ENCODE measurements at places on chromosomes 6 and 20.
A peak's percentile ranks its signal among the peaks of the same experiment; 100 is the strongest.

- no peak for DNase-seq
Measured at GRCh38 chr6:96450082-96450769, 71.4 kb upstream of the UFL1 start.

- no peak for DNase-seq
Measured at GRCh38 chr6:10964684-10965083, 77.8 kb downstream of the SYCP2L start.

GRCh38 chr6:126307849-126308248, 32.1 kb upstream of the CENPW start:
- DNase-seq, result no peak

GRCh38 chr6:10230531-10230930, 184.3 kb downstream of the TFAP2A start:
- DNase-seq, result no peak

DNA sequence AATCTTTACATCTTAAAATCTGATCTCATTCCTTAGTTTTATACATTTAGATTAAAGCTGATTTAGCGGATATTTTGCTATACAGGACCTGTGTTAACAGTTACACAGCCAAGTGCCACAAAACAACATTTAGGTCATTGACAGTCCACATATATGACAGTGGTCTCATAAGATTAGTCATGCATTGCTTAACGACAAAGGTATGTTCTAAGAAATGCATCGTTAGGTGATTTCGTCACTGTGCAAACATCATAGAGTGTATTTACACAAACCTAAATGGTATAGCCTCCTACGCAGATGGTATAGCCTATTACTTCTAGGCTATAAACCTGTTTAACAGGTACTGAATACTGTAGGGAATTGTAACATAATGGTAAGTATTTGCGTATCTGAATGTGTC, 21.6 kb downstream of the ADGRG6 start:
- DNase-seq, result no peak

- DNase-seq, result no peak
Measured at GRCh38 chr6:54992789-54993188, 146.2 kb downstream of the FAM83B start.

DNA sequence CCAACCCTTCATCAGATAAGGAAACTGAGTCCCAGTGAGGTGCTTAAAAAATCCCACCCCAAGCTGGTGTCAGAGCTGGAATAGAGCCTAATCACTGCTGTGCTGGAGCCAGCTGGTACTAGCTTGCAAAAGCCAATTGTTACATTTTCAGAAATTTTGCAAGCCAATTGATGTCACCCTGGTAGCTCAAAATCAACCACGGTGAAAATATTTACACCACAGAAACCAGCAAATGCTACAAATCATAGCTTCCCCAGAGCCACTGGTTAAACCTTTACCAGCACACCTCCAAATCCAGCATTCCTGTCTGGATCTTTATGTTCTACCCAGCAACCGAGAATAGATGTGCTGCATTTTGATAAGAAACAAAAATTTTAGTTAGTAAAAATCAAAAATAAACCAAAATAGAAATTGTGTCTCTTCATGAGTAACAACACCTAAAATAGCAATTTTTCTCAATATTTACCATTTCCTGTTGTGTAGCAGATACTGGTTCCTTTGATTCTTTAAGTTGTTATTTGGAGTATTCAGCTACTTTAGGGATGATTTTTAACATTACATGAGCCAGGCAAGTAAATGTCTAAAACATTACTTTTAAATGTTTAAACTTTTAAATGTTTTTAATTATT, 7.2 kb upstream of the LCA5 start:
- DNase-seq, result no peak

DNA sequence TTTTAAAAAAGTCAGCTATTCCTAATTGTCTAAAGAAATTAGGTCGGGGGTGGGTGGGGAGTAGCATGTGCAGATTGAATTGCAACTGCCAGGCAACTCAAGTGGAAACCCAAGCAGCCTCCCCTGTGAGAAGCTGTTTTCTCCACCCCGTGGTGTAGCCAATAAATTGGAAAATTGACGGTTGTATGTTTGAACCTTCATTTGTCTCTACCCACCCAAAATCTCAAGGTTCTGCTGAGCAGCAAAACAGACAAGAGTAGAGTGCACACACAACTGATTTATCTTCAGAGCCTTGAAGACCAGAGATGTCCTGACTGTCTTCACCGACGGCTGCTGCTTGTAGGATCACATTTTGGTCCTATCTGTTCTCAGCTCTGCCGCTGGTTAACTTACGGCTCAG, 88.5 kb downstream of the DTD1 start:
- no peak for DNase-seq

- peak; percentile 46 for DNase-seq
Measured at GRCh38 chr6:135938576-135939207, 87.2 kb downstream of the PDE7B start.

DNA sequence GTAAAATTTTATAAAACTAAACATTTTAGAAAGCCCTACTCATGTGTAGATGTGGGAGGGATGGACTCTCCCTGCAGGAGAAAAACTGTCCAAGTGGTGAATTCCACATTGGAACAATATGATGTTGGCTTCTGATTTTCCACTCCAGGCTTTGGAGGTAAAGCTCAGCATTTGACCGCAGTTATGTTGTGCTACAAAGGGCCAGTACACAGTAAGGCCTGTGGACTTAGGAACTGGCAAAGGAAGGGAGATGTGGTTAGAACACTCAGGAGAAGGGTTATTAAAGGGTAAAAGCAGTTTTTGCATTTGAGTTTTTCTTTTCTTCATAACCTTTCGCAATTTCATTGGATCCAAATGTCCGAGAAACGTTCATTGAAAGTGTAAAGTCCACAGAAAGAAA, 150.3 kb upstream of the SASH1 start:
- no peak for DNase-seq

DNA sequence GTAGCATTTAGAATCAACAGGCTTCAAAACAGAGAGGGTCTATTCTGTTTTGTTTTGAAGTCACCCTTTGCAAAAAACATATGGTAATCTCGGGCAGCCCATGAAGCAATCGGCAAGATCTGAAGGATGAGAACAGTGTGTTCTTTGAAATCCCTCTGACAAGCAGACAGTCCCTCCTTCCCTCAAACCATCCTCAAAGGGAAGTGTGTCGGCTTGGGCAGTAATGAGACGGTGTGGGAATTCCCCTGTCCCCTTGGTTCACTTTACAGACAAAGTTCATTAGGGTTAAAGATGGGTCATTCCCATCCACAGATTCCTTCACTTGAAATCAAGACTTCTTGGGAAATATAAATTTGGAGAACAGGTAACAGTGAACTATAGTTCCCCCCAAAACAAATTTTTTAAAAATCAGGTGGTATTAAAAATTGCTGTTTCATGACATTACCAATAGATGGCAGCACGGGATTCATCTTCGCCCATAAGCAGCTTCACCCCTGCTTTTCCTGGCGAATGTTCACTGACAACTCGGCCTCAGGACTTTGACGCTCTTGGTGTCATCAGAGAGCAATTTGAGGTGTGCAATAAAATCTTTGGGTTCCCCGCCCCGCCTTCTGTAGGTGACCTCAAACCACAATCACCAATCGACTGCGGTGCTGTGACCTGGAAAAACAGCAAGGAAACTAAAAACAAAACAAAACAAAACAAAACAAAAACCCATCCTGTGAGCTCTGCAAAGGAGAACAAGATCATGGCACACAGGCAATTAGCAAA, 159.3 kb upstream of the TNFAIP3 start:
- peak; percentile 85 for DNase-seq

- DNase-seq, result no peak
Measured at GRCh38 chr20:16864069-16864468, 115.9 kb downstream of the OTOR start.

DNA sequence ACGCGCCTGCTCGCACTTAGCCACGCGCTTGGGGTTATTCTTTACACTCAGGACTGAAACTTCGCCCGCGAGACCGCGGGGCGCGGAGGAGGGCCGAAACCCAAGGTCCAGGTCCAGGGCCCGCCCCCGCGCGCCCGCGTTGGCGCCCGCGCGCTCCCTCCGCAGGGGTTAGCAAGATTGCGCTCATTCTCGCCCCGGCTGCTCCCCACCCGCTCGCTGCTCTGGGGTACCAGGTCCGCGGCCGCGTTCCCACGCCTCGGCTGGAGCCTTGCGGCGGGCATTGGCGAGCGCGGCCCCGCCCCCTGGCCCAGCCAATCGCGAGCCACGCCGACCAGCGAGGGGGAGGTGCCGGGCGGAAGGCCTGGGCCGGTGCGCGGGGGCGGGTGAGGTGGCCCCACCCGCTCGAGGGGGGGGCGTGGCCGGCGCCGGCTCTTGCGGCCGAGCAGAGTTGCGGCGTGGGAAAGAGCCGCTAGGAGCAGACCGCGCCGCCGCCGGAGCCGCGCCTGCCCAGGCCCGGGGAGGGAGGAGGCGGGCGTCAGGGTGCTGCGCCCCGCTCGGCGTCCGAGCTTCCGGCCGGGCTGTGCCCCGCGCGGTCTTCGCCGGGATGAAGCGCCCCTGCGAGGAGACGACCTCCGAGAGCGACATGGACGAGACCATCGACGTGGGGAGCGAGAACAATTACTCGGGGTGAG, at the start of gene HEY2:
TSS of gene HEY2 (plus strand) at position 460 of the 692 bp plus-strand sequence. CDS start at position 605, 145 bp downstream.
- DNase-seq, result peak; percentile 97

DNA sequence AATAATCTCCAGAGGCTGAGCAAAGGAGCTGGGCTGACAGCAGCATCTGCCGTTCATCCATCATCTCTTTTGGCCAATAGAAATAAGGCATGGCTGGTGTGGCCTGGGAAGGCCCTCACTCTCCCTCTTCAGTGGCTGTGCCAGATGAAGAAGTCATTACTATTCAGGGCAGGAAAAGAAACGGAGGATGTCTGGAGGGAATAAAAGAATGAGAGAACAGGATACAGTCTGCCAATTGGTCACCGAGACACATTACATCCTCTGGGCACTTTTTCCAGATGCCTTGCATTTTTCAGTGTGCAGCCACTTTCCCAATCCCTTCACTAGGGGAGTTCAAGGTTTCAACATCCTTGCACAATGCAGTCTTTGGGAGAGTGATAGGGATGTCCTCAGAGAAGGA, 32.2 kb upstream of the VGLL2 start:
- DNase-seq, result no peak

- DNase-seq, result no peak
Measured at GRCh38 chr20:52800734-52801627, 171.2 kb upstream of the TSHZ2 start.

DNA sequence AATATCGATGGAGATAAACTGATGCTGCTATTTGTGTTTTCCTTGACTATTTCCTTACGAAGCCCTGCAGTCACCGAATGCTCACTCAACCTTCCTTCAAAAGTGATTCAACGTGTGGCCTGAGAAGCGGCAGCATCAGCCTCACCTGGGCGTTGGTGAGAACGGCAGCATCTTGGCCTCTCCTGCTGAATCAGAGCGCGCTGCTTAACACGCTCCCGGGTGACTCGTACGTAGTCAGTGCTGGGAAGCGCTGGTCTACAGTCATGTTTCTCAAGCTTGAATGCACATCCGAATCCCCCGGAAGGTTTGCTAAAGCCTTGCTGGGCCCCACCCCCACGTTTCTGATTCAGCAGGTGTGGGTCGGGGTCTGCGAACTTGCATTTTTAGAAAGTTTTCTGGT, 214.1 kb upstream of the RREB1 start:
- DNase-seq, result no peak

- DNase-seq, result no peak
Measured at GRCh38 chr6:252775-253535, 39.3 kb upstream of the DUSP22 start.

DNA sequence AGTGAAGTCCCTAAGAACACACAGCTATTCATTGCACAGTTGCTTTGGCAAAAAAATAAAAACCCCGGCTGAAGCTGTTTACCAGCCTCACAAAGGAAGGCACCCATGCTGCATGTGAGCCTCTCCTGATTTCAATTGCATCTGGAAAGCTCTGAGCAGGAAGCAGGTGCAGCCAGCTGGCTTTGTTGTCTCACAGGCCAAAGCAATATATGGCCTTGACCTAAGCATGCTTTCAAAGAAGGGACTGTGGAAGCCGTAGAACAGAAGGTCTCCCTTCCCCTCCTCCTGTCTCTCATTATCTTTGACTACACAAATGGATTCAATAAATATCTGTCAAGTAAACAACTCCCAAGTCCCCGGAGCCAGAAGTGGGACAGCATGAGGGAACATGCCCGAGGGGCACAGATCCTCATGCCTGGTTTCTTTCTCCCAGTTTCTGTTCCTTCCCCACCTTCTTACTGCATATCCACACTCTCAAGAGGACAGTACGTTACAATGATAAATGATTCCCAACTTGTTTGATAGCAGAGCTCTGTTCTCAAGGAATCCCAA, 57.2 kb upstream of the PCSK2 start:
- DNase-seq, result no peak

GRCh38 chr6:163786995-163787671, 372.6 kb downstream of the QKI start:
- DNase-seq, result no peak

DNA sequence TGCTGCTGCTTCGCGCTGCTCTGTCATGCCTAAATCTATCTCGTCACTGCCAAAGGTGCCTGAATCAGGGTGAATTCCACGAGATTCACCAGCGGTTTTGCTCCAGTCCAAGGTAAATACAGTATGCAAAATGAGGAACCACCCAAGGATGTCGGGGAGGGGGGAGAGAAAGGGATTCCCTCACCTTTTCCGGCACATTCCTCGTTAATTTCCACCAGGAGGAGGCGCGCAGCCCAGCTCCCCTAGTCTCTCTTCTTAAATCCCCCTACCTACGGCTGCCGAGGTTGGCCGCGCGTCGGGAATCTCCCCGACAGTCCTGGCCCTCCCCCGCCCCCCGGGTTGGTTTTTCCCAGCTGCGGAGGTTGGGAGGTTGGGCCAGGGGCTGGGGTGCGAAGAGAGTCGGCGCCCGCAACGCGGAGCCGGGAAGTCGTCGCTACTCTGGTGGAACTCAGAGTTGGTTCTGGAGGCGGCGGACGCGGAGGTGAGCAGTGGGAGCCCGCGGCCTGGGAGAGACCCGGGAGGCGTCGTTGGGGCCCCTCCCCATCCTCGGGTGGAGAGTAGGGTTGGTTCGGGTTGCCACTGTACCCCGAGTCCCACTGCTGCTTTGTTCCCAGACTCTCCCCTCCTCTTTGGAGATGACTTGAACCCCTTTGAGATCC, at the start of gene TPBG:
TSS of gene TPBG (plus strand) at position 390 of the 659 bp plus-strand sequence. CDS start 1,145 bp downstream, outside the sequence.
- DNase-seq, result no peak

DNA sequence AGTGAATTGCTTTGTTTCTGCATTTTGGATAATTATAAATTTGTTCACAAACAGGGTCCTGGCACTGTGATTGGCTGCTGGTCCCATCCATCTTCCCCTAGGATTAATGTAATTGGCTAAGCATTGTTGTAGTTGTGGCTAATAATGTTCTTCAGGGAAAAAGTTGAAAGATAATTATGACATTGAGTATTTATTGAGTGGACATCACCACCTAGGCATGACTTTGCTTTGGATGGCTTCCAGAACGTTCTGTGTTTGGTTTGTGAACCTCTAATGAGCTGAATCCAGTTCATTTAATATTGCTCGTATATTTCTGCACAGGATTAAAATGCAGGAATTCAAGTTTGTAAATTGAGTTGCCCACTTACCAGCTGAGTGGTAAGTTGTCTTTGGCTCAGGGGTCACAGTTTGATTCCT, 55.1 kb downstream of the ARID1B start:
- peak; percentile 53 for DNase-seq
